ENCODE measurements at places on chromosomes 3 and 15.

DNA sequence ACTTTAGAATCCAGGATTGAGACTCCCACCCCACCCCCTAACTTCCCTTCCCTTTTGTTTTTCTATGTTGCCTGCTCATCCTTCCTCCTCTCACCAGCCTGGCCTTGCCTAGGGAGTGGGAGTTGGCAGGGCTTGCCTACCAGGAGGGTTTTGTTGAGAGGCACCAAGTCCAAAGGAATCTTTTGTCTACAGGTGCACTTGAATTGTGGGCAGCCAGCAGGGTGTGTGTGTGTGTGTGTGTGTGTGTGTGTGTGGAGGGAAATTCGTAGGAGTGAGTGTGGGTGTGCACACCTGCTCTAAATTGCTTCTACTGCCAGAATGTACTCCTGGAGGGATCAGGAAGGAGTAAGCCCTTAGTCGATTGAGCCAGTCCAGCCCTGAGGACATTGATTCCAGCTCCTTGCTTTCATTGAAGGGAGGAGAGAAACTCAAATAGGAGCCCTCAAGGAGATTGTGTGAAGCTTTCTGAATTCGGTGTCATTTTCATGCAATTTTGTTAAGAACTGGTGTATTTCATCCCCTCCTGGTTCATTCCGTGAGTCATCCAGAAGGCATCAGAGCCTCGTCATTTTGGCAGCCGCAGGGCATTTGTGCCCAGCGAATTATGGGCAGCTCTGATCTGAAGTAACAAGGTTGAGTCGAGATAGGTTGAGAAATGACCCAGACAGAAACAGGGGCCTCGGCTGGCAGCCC lies 112.1 kb downstream of the SLCO3A1 start:
- H3K4me1 ChIP-seq = peaks cover 40% of the 10 kb centered on the region
- no peak for DNase-seq
- H3K27me3 ChIP-seq = no peaks in the 10 kb centered on the region
- no peaks in the 10 kb centered on the region for H3K36me3 ChIP-seq
- peak overlapping the region; percentile 49 for H3K27ac ChIP-seq

DNA sequence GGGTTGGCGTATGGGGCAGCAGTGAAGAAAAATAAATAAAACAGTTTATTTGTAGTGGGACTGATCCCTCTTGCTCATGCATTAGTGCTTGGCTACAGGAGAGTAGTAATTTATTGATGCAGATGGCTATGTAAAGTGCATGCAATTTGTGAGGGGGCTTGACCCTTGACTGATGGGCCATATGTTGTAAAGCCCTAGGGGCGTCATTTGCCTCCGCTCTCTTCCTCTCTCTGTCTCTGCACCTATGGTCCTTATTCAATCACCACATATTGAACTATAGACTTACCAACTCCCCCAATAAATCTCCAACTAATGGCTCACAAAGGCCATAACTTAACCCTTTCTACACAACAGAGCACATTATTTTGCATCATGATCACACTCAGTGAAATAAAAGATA lies 227.7 kb downstream of the ROBO2 start:
- H3K4me3 ChIP-seq = no peak overlapping the region
- no peak overlapping the region for H3K27ac ChIP-seq
- no peak for DNase-seq
- no peaks in the 10 kb centered on the region for H3K27me3 ChIP-seq

GRCh38 chr15:33398555-33398954 lies 87.8 kb downstream of the RYR3 start:
- DNase-seq = no peak
- H3K4me1 ChIP-seq = no peaks in the 10 kb centered on the region
- H3K36me3 ChIP-seq = no peaks in the 10 kb centered on the region
- no peak overlapping the region for H3K27ac ChIP-seq

DNA sequence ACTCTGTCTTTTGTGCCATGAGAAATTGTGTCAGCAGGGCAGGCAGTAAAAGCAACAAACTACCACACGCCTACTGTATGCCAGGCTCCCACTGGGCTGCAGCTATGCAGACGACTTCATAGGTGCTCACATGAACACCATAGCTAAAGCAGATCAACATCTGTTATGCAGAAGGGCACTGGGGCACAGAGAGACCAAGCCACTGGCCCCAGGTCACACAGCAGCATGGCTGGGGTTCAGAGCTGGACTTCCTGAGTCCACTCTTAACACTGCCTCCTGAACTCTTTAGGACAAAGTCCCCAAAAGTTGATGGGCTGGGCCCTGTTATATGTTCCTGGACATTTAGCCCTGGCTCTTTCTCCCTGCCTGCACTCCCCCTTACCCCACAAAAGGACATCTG lies 12.4 kb downstream of the TPRA1 start:
- DNase-seq = no peak
- no peaks in the 10 kb centered on the region for H3K27me3 ChIP-seq
- no peaks in the 10 kb centered on the region for H3K4me1 ChIP-seq
- peaks cover 4% of the 10 kb centered on the region for H3K36me3 ChIP-seq
- H3K27ac ChIP-seq = no peak overlapping the region
- no peak overlapping the region for H3K4me3 ChIP-seq

DNA sequence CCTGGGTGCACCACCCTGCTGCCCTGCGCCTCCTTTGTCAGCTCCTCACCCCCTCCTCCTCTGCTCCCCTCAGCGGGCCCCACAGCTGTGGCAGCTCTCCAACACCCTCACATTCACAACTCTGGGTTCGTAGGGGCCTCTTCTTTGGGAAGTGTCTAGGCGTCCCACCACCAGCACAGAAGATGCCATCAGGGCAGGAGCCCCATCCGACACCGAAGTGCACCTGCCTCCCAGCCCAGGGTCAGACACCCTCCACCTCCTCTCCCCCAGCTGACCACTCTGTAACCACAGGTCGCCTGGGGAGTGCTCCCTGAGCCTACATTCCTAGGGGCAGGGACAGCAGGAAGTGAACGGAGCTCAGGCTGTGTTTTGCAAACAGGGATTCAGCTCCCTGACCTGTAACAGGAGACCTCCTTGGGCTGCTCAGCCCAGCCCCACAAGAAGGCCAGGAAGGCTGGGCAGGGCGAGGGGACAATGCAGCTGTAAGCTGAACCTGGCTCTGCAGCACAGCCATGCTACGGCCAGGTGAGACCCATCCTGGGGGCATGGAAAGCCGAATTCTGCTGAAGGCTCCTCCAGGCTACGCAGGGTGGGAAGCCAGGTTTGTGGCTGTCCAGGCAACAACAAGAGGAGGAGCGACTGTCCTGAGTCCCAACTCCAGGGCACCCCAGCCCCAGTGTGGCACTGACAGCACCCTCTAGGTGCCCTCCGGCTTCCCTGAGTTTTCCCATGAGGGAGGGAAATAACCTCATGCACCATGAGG lies 269.0 kb downstream of the GOLGA6L6 start:
- H3K4me1 ChIP-seq = no peaks in the 10 kb centered on the region
- no peak overlapping the region for H3K4me3 ChIP-seq
- no peaks in the 10 kb centered on the region for H3K27me3 ChIP-seq

DNA sequence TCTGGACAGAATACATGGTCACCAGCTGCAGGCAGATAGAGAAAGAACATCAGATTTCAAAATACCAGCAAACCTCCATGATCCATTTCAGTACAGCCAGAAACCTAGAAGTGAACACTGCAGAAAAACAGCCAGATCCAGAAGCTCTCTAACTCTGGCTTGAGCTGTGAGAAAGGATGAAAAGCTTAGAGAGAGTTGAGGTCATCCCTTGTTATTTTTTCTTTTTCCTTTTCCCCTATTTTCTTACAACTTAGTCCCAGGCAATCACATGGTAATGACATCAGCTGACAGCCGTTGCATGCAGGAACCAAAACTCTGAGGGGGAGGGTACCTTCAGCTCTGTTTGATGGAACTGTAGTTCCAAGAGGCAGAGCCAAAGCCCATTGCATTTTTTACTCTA lies 113.2 kb downstream of the TCF12 start:
- H3K27me3 ChIP-seq = no peaks in the 10 kb centered on the region
- no peak overlapping the region for H3K4me3 ChIP-seq
- DNase-seq = no peak

- no peaks in the 10 kb centered on the region for H3K27me3 ChIP-seq
- no peaks in the 10 kb centered on the region for H3K36me3 ChIP-seq
- H3K4me3 ChIP-seq = no peak overlapping the region
- no peak overlapping the region for H3K27ac ChIP-seq
- H3K4me1 ChIP-seq = peaks cover 36% of the 10 kb centered on the region
These were observed 23.6 kb upstream of the CLDN1 start for GRCh38 chr3:190345878-190346277.

DNA sequence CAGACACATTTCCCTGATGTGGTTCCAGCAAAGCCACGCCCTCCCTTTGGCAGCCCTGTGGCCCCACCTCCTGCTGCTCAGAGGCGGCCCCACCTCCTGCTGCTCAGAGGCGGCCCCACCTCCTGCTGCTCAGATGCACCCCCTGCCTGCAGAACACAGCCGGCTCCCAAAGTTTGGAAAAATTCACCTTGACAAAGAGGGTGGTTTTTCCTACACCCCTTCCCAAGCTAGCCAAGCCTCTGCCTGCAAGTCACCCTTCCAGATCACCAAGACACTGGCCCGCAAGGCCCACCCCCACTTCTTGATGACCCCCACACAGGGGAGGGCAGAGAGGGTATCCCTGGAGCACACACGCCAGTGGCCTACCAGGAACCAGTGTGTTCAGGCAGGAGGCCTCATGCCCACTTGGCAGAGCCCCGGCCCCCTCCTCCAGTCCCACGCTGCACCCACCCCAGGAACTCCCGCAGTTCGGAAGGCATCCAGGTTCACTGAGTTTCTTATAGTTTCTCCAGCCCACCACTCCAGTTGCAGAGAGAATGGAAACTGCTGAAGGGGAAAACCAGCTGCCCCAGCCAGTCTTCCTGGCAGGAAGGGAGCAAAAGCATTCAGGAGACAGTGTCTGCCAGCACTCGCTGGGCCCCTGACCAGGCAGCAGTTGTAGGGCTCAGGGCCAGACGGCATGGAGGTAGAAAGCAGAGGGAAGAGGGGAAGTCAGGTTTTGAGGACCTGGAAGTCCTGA lies 2.3 kb upstream of the HAPLN3 start:
- H3K4me3 ChIP-seq = peak overlapping the region; percentile 12
- H3K27me3 ChIP-seq = no peaks in the 10 kb centered on the region
- peaks cover 7% of the 10 kb centered on the region for H3K36me3 ChIP-seq
- DNase-seq = no peak
